ENCODE measurements at places on chromosomes 7 and 10. TPM values are rescaled to one million over a fixed set of nuclear protein-coding genes. Genes with fewer than 3 reads are reported as not detected.

DDIT4 gene
- 281 TPM for total RNA-seq

CNPY1 gene
- not detected for total RNA-seq

ASAH2 gene
- 0.24 TPM for total RNA-seq

SNCG gene
- 6.4 TPM for total RNA-seq

MYO3A gene
- total RNA-seq: not detected

ZNF488 gene
- not detected for total RNA-seq

HOXA7 gene
- not detected for total RNA-seq

GRID2IP gene
- total RNA-seq: not detected

FBXL13 gene
- total RNA-seq: 4.4 TPM

ELFN1 gene
- 0.68 TPM for total RNA-seq

VWA2 gene
- 0.15 TPM for total RNA-seq

PDE6C gene
- total RNA-seq: not detected

PROSER2 gene
- total RNA-seq: 2.1 TPM

SLC26A3 gene
- total RNA-seq: not detected

FGFR2 gene
- total RNA-seq: not detected
